Mesothelial cell of epicardium (in vitro differentiated cells): ENCODE measurements at places on chromosomes 3 and 15.

DNA sequence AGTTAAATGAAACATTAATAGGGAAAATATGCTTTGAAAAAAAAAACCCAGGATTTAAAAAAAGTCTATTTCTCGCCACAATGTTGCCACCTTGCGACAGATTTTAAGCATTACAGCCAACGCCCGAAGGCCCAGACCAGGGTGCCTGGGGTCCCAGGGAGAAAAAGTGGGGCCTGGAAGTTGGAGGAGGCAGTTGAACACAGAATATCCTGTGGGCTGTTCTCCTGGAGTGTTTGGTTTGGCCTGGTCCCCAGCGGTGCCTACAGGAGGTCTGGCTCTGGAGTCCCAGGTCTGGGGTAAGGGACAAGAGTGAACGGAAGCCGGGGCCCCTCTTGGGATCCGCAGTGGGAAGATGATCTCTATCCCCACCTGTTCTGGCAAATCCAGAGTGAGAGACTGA lies 3.4 kb downstream of the RNU6-1 start:
- H3K36me3 ChIP-seq: no peaks in the 10 kb centered on the region
- H3K27me3 ChIP-seq: peaks cover 61% of the 10 kb centered on the region
- H3K4me1 ChIP-seq: peaks cover 44% of the 10 kb centered on the region
- H3K4me3 ChIP-seq: peak overlapping the region; percentile 57

DNA sequence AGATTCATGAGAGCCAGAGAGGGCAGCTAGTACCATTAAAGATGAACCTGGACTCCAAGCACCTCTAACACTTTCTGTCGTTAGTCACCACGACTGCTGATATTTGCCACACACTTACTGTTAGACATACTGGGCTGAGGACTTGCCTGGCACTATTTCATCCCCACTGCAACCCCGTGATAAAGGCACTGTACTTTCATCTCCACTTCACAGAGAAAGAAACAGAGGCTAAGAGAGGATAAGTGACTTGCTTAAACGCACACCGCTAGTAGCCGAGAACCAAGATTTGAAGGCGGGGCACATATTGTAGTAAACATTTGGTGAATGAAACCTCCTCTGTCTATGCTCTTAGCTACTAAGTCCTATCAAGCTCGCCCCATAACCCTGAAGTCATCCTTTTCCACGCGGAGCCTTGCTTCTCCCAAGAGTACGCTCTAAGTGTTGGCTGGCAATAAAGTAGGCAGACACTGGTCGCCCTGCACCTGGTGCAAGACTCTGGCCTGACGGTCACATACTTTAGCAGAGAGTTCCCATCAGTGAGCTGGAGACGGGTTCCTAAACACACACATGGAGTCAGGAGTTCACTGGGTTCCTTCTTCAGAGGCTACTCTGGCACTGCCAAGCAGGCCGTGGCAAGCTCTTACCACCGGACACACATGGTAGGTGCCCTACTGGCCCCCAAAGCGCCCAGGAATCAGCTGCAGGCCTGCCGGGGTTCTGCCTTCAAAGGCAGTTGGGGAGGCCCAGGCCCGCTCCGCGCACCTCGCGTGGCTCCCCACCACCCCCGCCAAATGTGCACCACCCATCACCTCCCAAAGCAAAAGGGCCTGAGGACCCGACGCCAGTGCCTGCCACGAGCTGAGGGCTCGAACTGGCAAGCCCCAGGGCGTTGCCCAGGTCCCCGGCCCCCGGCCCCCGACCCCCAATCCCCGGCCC lies 951 bp downstream of the POMGNT2 start:
- H3K4me1 ChIP-seq: peaks cover 10% of the 10 kb centered on the region
- no peak for DNase-seq
- no peak overlapping the region for H3K27ac ChIP-seq
- peak overlapping the region; percentile 68 for H3K4me3 ChIP-seq
- no peaks in the 10 kb centered on the region for H3K36me3 ChIP-seq

DNA sequence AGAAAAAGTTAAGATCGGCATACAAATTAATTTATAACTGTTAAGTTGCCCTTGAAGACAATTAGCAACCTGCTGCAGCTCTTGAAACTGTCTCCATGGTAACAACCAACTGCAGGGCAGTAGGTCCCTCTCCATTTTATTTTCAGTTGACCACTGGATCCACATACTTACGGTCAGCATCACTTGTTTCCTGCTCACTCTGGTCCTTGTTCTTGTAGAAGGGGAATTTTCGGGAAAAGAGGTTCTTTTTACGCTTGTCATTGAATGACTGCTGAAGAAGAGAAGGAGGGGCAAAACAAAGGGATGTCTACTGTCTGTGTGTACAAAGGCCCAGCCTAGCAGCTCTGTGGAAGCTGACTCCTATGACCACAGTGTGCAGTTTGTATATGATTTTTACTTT lies 46.8 kb upstream of the MELTF start:
- no peak for DNase-seq
- H3K36me3 ChIP-seq: peaks cover 25% of the 10 kb centered on the region
- no peak overlapping the region for H3K4me3 ChIP-seq
- no peaks in the 10 kb centered on the region for H3K4me1 ChIP-seq

GRCh38 chr3:12273045-12273695 lies 15.7 kb upstream of the PPARG start:
- H3K27ac ChIP-seq: no peak overlapping the region
- no peaks in the 10 kb centered on the region for H3K27me3 ChIP-seq
- H3K4me3 ChIP-seq: no peak overlapping the region
- H3K4me1 ChIP-seq: peaks cover 13% of the 10 kb centered on the region
- no peak for DNase-seq

GRCh38 chr15:87489902-87490665 lies 766.5 kb downstream of the NTRK3 start:
- H3K27me3 ChIP-seq: no peaks in the 10 kb centered on the region
- H3K4me1 ChIP-seq: peaks cover 6% of the 10 kb centered on the region
- no peak overlapping the region for H3K27ac ChIP-seq
- no peak for DNase-seq

- no peak for DNase-seq
- H3K27me3 ChIP-seq: peaks cover under 1% of the 10 kb centered on the region
- peaks cover 12% of the 10 kb centered on the region for H3K4me1 ChIP-seq
- peaks cover 4% of the 10 kb centered on the region for H3K36me3 ChIP-seq
These were observed 144.9 kb upstream of the MRPS22 start for GRCh38 chr3:139198929-139199328.

- DNase-seq: no peak
- H3K27me3 ChIP-seq: peaks cover 9% of the 10 kb centered on the region
- H3K4me3 ChIP-seq: no peak overlapping the region
- H3K36me3 ChIP-seq: no peaks in the 10 kb centered on the region
- peak overlapping the region; percentile 92 for H3K27ac ChIP-seq
These were observed 77.6 kb downstream of the IQSEC1 start for GRCh38 chr3:12995389-12996180.

- H3K36me3 ChIP-seq: no peaks in the 10 kb centered on the region
- no peak overlapping the region for H3K4me3 ChIP-seq
- no peaks in the 10 kb centered on the region for H3K27me3 ChIP-seq
- H3K27ac ChIP-seq: no peak overlapping the region
These were observed 1062.2 kb upstream of the EPHA6 start for GRCh38 chr3:95752199-95752598.

DNA sequence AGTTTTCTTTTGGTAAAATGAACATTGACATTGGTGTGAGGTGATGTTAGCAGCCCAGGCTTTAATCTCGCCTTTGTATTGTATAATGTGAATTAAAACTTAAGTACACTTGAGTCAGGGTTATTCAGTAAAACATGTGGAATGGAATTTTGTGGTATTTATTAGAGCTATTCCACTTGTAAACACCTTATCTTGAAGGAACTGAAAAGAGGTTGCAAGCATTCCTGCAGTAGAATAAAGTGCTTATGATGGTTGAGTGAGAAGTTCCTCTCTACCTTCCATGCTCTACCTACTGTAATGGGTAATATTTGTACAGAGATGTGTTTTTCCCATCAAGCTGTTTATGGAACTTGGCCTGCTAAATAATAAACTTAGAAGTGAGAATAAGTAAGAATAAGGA lies 36.1 kb downstream of the HMG20A start:
- no peak overlapping the region for H3K27ac ChIP-seq
- H3K36me3 ChIP-seq: peaks cover 26% of the 10 kb centered on the region
- peaks cover 32% of the 10 kb centered on the region for H3K4me1 ChIP-seq
- DNase-seq: no peak
- H3K4me3 ChIP-seq: no peak overlapping the region

- no peak overlapping the region for H3K27ac ChIP-seq
- DNase-seq: no peak
- H3K36me3 ChIP-seq: no peaks in the 10 kb centered on the region
- peaks cover 65% of the 10 kb centered on the region for H3K27me3 ChIP-seq
These were observed 1.2 kb upstream of the LINGO1 start for GRCh38 chr15:77633913-77634265.

- H3K27ac ChIP-seq: no peak overlapping the region
- H3K4me1 ChIP-seq: peaks cover 8% of the 10 kb centered on the region
- H3K4me3 ChIP-seq: peak overlapping the region; percentile 54
- DNase-seq: peak; percentile 73
These were observed 1.0 kb downstream of the CPNE9 start for GRCh38 chr3:9704347-9705322.

GRCh38 chr3:143991713-143992112 lies 20.1 kb downstream of the DIPK2A start:
- H3K27me3 ChIP-seq: no peaks in the 10 kb centered on the region
- H3K27ac ChIP-seq: no peak overlapping the region
- H3K4me1 ChIP-seq: peaks cover 2% of the 10 kb centered on the region
- no peak overlapping the region for H3K4me3 ChIP-seq
- DNase-seq: no peak
- peaks cover 42% of the 10 kb centered on the region for H3K36me3 ChIP-seq

GRCh38 chr15:63950911-63951481 lies 95.3 kb downstream of the DAPK2 start:
- no peak overlapping the region for H3K4me3 ChIP-seq
- H3K4me1 ChIP-seq: no peaks in the 10 kb centered on the region
- peaks cover 8% of the 10 kb centered on the region for H3K27me3 ChIP-seq
- no peaks in the 10 kb centered on the region for H3K36me3 ChIP-seq

DNA sequence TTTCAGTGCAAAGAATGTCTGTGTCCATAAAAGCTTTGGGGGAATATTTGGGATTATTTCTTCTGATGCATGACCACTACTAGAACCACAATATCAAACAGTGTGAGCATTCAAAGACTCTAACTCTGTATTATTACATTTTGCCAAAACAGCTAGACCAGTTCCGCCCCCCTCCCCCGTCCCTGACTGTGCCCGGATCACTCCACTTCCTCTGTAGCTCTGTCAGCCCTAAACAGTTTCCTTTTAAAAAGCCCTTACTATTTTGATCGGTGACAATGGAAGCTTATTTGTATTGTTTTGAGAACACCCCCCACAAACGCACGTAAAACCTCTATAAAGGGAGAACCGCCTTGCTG lies 36.6 kb upstream of the EPHB3 start:
- H3K27ac ChIP-seq: peak overlapping the region; percentile 5
- H3K4me1 ChIP-seq: peaks cover 12% of the 10 kb centered on the region
- DNase-seq: no peak
- peaks cover 54% of the 10 kb centered on the region for H3K27me3 ChIP-seq
- H3K4me3 ChIP-seq: peak overlapping the region; percentile 69

DNA sequence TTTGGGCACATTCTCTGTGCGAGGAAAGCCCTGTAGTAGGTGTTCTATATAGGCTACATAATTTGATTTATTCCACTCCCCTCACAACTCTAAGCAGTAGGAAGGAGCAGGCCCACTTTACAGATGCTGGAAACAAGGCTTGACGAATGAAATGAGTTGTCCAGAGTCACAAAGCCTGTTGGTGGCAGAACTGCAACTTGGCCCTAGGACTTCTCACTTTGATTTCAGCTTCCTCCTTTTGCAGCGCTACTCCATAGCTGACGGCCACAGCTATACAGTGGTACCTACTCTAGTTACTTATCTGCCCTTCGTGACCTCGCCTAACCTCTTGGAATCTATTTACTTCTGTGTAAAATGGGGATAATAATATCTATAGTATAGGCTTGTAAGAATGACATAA lies 2.5 kb upstream of the IRAK2 start:
- no peaks in the 10 kb centered on the region for H3K36me3 ChIP-seq
- H3K27ac ChIP-seq: no peak overlapping the region
- peaks cover 5% of the 10 kb centered on the region for H3K4me1 ChIP-seq
- no peak for DNase-seq
- H3K27me3 ChIP-seq: no peaks in the 10 kb centered on the region

GRCh38 chr3:39282057-39282456 lies 2.2 kb upstream of the CX3CR1 start:
- H3K4me1 ChIP-seq: peaks cover 13% of the 10 kb centered on the region
- H3K36me3 ChIP-seq: no peaks in the 10 kb centered on the region
- no peak for DNase-seq
- H3K4me3 ChIP-seq: no peak overlapping the region
- no peak overlapping the region for H3K27ac ChIP-seq

- no peak for DNase-seq
- H3K4me1 ChIP-seq: no peaks in the 10 kb centered on the region
- H3K27me3 ChIP-seq: no peaks in the 10 kb centered on the region
- no peaks in the 10 kb centered on the region for H3K36me3 ChIP-seq
- no peak overlapping the region for H3K27ac ChIP-seq
These were observed 100.4 kb upstream of the NDN start for GRCh38 chr15:23787346-23788105.

DNA sequence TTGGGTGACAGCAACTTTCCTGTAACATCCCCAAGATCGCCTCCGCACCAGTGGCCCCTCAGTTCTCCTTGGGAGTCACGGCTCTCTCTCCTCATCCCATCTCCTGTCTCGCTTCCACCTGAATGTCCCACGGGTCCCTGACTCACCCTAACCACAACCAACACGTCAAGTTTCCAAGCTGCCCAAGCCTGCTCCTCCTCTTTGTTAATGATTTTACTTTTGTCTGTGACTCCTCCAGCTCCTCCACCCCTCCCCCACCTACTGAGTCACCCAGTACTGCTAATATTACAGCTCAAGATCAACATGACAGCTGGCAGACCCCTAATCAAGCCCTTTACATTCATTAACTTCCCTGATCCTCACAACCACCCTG lies 39.3 kb downstream of the BDH1 start:
- no peak for DNase-seq
- H3K27ac ChIP-seq: no peak overlapping the region
- H3K27me3 ChIP-seq: no peaks in the 10 kb centered on the region
- no peak overlapping the region for H3K4me3 ChIP-seq
- H3K4me1 ChIP-seq: peaks cover 4% of the 10 kb centered on the region

DNA sequence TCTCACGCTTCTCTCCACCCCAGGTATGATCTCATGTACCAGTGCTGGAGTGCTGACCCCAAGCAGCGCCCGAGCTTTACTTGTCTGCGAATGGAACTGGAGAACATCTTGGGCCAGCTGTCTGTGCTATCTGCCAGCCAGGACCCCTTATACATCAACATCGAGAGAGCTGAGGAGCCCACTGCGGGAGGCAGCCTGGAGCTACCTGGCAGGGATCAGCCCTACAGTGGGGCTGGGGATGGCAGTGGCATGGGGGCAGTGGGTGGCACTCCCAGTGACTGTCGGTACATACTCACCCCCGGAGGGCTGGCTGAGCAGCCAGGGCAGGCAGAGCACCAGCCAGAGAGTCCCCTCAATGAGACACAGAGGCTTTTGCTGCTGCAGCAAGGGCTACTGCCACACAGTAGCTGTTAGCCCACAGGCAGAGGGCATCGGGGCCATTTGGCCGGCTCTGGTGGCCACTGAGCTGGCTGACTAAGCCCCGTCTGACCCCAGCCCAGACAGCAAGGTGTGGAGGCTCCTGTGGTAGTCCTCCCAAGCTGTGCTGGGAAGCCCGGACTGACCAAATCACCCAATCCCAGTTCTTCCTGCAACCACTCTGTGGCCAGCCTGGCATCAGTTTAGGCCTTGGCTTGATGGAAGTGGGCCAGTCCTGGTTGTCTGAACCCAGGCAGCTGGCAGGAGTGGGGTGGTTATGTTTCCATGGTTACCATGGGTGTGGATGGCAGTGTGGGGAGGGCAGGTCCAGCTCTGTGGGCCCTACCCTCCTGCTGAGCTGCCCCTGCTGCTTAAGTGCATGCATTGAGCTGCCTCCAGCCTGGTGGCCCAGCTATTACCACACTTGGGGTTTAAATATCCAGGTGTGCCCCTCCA lies 19.1 kb downstream of the TYRO3 start:
- no peaks in the 10 kb centered on the region for H3K27me3 ChIP-seq
- H3K4me3 ChIP-seq: no peak overlapping the region
- H3K27ac ChIP-seq: no peak overlapping the region
